ENCODE measurements at places on chromosomes 3 and 15.

DNA sequence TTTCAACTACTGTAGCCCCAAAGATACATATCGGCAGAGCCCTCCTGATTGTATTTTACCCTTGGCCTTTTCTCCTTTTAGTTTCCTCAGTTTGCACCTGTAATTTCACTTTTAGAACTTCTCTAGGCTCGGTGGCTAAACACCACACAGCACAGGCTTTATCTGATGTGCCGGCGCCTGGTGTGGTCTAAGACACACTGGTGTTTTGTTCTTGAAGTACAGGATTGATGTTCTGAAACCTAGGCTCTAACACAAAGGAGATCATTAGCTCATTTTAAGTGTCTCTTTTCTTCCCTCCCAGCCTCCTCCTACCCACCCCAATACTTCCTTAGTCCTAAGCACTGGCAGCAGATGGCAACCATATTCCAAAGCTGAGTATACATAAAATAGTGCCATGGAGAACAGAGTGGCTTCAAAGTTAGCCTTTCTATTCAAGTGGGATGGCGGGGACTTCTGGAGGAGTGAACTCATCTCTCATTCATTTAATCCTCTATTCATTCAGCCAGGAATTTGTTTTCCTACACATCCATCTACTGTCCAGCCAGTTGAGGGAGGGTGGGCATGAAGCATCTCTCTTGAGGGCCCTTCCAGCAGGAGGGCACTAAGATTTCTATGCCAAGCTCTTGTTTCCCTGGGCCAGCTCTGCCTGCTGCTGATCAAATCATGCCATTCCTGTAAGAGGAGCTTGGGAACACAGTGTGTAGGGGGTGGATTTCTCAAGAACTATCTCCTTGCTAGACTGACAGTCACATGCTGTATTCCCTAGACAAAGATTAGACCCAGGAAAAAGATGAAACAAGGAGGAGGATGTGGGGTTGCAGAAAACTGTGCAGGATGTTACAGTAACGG is 71.2 kb downstream of the TIGIT start:
- no peak for DNase-seq

DNA sequence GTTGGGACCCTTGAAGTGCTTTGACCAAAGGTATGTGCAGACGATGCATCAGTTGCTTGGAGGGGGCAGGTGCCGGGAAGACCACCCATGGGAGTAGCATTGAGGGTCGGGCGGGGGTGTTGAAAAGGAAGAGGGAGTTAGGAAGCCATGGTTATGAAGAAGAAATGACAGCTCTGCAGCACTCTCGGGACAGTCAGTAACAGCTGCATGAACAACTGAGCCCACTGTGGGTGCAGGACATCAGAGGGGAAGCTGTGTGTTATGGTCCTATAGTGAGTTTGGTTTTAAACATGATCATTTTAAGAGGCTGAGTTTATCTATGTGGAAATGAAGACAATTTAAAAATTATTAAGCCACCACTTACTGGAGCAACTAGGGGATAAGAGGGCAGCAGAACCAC is 17.6 kb downstream of the ST8SIA2 start:
- no peak for DNase-seq

DNA sequence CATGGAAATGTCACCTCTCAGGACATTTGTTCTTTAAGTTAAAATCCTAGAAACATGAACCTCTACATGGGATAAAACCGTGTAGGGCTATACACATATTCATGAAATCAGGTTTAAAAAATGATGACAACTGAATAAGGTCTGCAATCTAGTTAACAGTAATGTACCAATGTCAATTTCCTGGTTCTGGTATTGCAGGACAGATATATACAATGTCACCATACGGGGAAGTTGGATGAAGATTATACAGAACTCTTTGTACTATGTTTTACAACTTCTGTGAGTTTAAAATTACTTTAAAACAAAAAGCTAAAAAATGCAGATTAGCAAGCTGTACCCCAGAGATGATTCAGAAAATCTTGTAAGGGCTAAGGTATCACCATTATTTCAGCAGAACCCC is 6.7 kb downstream of the CNTN3 start:
- no peak for DNase-seq

- DNase-seq = no peak
Measured at GRCh38 chr15:70271422-70272088, 173.8 kb upstream of the TLE3 start.

GRCh38 chr3:52880474-52880873 is 16.9 kb downstream of the STIMATE start:
- no peak for DNase-seq

DNA sequence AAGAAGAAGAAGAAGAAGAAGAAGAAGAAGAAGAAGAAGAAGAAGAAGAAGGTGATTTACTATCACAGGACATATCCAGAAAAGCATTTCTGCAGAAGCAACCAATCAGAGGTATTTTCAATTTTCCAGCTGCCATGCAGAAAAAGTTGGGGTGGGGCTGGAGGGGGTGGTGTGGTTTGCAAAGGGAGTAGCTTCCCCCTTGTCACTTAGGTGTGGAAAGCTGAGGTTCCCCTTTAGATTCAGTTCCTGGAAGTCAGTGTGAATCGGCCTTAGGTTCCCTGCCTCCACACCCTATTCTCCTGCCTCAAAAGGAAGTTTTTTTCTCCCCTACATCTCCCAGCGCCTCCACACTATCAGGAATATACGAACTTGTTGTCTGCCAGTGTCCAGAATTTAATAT is 276.7 kb upstream of the ARRDC4 start:
- no peak for DNase-seq

DNA sequence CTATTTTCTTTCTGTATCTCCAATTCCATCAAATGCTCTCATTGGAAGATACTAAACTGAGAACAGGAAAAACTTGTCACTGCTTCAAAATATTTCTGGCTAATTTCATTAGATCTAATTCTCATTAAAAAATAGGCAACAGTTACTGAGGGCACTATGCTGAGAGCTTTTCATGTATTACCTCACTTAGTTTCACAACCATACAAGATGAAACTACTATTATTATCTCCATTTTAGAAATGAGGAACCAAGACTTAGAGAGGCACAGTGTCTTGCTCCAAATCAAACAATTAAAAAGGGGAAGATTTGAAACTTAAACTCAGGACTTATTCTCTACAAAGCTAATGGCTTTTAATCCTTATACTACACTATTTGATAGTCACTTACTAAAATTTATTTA is 7.2 kb upstream of the OTOL1 start:
- no peak for DNase-seq

DNA sequence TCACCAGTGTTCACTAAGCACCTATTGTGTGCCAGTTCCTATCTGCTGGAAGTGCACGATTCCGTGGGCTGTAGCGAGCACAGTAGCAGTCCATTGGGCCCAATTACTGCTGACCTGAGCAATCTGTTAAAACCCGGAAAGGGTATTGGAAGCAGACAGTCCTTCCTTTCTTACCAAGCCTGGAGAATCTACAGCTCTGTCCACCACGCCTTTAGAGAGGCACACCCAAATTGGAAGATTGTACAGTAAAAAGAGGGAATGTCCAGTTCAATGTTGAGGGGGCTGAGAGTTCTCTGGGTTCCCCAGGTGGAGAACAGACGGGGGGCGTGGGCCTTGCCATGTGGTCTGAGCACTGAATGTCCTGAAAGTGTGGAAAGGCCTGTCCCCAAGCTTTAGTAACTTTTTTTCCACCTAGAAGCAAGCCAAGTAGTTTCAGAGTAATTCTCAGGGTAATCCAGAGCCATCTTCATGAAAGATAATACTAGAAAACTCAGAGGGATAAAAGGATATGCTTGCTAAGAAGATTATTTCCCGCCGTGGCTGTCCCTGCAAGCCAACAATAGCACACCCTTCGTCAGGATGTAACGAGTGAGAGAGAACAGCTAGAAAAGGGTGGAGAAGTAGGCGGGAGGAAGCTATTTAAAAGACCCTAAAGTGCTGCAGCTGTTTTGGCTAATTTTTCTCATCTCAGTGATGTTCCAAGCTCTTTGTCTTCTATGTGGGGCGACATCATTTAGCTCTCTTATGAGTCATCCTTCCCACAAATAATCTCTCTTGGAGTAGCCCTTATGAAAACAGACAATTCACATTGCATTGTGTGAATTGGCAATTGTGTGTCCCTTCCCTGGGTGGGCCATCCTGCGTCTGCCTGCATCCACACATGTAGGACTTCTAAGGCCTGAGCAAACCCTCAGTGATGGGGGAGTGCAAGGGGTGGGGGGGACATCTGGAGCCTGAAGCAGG is 181.0 kb downstream of the ATG7 start:
- no peak for DNase-seq

DNA sequence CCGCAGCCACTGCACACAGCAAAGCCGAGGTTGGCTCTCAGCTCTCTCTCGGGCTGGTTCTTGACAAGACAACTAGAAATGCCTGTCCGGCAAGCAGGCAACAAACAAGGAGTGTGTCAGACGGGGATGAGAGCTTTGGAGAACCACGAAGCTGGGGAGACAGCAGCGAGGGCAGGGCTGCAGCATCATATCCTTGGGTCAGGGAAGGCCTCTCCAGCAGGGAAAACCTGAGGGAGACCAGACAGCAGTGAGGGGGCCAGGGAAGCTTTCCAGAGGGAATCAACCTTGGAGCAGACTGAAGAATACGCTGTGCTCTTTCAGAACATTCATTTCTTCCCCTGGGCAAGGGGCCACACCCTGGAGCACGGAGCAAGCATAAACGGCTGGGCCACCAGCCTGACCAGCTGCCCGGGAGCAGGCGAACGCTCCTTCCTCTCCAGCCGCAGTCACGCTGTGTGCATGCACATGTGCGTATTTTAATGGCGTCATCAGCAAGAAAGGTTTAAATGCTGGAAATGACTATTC is 58.7 kb downstream of the CHSY1 start:
- no peak for DNase-seq

GRCh38 chr3:152835601-152836102 is 721 bp downstream of the P2RY1 start:
- DNase-seq = no peak

- no peak for DNase-seq
Measured at GRCh38 chr3:129756871-129757270, 136.6 kb downstream of the TMCC1 start.

- no peak for DNase-seq
Measured at GRCh38 chr15:46331546-46331945, 696.7 kb downstream of the SQOR start.

DNA sequence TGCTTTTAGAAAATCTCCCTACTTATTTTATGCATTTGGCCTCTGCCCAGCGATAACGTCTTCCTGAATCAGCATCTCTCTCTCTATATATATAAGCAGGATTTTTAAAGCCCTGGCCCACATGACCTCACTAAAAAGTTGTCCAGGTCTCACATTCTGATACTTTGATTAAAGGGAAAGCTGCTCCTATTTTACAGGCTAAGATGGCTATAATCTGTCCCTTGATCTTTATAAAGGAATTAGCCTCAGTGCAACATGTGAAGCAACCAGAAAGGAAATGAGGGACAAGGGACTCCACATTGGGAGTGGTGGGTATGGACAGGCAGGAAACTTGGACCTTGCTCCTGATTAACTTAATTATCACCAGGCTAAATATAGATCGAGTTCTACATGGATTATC is 25.6 kb upstream of the MUC13 start:
- DNase-seq = no peak

GRCh38 chr3:134857776-134858362 is 62.8 kb downstream of the EPHB1 start:
- no peak for DNase-seq

DNA sequence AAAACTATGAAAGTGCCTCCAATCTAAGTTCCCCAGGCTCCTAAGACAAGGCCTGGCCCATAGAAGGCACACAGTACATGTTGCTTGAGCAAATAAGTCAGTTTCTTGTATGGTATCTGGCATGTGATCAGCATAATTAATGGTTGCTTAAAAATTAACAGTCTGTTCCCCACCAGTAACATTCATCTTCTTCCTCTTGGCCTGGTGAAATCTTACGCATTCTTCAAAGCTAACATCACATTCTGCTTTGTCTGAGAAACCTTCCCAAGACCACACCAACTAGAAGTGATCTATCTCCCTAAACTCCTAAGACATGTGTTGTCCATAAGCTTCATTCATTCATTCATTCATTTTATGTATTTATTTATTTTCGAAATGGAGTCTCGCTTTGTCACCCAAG is 48.1 kb downstream of the LIPC start:
- DNase-seq = no peak

GRCh38 chr3:131960324-131960723 is 74.5 kb downstream of the CPNE4 start:
- DNase-seq = no peak

DNA sequence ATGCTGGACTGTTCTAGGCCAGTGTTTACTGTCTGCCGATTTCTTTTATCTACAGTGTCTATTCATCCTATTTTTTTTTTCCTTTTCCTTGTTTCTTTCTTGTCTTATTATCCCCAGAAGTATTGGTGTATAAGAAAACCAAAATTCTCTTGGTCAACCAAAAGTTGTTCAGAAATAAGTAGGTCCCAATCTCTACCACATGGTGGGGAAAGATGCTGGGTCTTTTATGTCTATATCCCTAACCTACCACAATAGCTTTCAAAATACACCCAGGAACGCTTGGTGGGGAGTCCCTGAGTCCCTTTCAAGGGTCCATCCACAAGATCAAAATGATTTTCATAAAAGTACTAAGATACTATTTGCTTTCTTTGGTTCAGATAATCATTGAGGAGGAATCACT is 225.6 kb downstream of the CLSTN2 start:
- DNase-seq = no peak

DNA sequence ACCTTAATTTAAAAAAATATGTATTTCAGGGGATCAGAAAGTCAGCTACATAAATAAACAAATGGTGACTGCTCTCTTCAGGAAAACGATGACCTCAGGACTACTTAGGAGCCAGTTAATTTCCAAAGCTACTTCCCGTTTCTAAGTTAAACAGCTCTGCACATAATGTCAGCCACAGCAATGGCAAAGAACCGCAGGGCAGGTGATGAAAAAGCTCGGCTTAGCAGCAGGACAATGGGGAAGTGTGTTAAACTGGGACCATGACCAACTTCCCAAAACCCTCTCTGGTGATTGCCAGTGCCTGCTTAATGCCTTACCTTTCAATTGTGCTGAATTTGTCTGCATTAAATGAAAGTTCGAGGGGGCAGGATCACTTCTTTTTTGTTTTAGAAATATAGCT is 258.9 kb downstream of the FHIT start:
- no peak for DNase-seq

- no peak for DNase-seq
Measured at GRCh38 chr15:85625856-85626255, 168.9 kb downstream of the KLHL25 start.

GRCh38 chr15:66456211-66456610 is 41.4 kb downstream of the SNAPC5 start:
- DNase-seq = no peak

DNA sequence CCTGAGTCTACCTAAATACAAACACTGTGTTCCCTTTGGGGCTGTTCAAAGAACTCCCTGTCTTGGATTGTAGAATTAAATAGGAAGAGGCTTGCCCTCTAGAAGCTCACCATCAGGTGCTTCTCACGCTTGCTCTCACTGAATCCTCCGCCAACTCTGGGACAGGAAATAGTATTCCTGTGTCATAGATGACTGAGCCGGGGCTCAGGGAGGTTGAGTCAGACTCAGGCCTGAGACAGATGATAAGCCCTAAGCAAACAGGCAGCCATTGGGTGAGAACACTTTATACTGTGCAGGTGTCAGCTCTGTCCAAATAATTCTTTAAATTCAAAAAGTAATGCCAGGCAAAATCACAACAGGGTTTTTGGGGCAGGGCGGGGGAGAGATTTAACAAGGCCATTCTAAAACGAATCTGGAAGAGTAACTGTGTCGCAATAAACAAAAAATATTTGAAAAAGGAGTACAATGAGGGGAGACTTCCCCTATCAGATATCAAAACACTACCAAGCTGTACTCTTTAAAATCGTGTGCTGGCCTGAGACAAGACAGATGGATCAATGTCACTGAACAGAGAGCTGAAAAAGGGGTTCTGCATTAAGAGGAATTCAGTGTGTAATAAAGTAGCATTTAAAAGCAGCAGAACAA is 59.0 kb downstream of the EPHB3 start:
- no peak for DNase-seq
